Activated CD4-positive, alpha-beta T cell treated with anti-CD3 and anti-CD28 coated beads for 48 hours (primary cell): ENCODE measurements at places on chromosomes 7 and 10.

- DNase-seq, result peak; percentile 0
These were observed 29.7 kb downstream of the RASGEF1A start for GRCh38 chr10:43237128-43237527.

DNA sequence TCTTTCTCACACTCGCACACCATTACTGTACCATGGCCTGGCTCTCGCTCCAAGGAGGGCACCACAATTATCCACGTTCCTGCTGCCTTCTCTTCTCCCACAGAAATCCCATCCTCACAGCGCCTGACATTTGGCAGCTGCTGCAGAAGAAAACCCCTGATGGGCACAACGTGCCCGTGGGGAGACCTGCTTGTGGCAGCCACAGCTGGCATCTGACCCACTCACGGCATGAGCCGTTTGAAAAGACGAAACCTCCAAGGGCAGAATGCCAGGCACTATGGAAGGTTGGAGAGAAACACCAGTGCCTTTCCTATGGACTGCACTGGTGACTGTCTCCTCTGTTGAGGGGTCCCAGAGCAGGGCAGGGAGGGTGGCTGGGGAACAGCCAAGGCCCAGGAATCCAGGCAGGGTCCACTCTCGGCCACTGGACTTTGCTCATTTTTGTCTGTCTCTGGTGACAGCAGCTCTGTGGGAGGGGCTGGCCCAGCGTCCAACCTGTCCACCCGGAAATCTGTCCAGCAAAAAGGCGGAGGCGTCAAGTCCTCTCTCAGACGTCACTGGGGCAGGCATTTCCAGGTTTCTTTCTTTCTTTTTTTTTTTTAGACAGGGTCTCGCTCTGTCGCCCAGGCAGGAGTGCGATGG is 61.0 kb upstream of the MKRN1 start:
- DNase-seq, result no peak

GRCh38 chr10:111148025-111148424 is 71.2 kb downstream of the ADRA2A start:
- no peak for DNase-seq

DNA sequence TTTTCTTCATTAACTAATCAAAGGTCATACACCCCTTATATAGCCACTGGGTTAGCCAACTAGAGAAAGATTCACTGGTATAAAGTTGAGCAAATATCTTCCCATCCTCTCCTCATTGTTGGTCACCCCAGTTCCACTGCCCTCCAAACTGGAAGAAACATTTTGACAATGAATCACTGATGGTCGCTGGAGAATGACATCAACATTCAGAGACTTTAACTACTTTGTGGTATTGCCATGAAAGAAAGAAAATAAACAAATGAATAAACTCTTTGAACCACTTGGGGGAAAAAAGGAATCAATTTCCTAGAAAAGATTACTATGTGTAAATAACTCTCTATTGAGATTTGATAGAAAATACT is 23.4 kb downstream of the HYCC1 start:
- no peak for DNase-seq

DNA sequence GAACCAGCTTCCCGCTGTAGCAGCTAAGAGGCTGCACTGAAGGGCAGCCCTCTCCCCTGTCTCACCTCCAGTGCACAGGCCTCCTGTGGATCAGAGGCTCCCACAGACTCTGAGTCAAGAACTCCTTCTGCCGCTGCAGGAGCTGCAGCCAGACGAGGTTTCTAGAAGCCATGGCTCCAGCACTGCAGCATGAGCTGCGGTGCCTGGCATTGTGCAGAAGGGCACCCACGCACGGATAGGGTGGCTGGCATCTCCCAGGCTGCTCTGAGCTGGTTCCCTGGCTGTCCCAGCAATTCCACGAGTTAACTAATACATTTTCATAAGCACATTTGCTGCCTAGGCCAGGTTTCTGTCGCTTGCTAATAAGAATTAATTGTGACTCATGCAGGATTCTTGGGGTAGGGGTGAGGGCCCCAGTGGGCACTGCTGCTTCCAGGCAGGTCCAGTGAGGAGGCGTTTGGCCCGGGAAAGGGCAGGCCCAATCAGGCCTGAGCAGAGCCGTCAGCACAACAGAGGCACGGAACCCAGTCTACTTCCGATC is 594.2 kb downstream of the DNAJB6 start:
- DNase-seq, result no peak

GRCh38 chr10:103859161-103860086 is 4.0 kb upstream of the SH3PXD2A start:
- DNase-seq, result peak; percentile 71

DNA sequence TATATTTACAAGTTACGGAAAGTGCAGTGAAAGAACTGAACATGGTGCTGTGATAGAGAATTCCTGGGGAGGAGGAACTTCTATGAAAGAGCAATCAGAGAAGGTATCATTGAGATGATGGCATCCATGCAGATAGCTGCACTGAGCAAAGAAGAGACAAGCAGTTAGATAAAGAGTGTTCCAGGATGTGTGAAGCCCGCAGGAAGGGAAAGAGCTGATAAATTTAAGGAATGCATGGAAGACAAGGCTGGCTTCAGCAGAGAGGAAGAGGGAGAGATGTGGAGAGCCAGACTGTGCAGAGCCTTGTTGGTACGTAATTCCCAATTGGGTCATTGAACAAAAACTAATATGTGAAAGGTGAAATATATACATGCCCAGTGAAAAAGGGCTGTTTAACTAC is 538.9 kb downstream of the INHBA start:
- no peak for DNase-seq

- DNase-seq, result no peak
These were observed 92.6 kb downstream of the MLLT10 start for GRCh38 chr10:21626457-21627161.

DNA sequence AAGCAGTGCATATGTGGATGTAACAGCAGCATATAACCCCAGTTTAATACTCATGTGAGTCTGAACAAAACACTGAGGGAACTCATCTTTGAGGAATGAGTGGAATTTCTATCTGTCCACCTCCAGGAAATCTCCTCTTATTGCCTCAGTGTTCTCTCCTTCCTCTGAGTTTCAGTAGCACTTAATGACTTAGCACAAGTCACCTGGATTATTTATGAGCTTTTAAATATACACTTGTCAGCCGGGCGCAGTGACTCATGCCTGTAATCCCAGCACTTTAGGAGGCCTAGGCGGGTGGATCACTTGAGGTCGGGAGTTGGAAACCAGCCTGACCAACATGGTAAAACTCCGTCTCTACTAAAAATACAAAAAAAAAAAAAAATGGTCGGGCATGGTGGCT is 4.3 kb downstream of the LRRC20 start:
- no peak for DNase-seq

GRCh38 chr7:88759230-88760135 is at the start of gene ZNF804B:
Gene ZNF804B, plus strand, starts transcription at chr7:88759700. Its CDS starts 277 bp downstream, at chr7:88759977.
- DNase-seq, result peak; percentile 11

DNA sequence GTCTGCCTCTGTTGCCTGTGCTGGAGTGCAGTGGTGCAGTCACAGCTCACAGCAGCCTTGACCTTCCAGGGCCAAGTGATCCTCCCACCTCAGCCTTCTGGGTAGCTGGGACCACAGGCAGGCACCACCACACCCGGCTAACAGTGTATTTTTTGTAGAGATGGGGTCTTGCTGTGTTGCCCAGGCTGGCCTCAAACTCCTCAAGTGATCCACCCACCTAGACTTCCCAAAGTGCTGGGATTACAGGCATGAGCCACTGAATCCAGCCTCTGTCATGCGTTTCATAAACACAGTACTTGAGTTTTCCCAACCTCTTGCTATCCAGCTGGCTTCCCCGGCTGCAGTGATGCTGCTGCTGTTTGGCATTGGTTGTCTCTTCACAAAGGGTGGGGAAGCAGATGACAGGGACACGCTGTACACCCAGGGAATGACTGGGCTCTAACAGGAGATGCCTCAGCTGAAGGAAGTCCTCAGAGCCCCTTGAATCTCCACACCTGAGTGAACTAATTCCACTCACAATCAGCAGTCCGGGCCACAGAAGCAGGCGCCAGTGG is 191.5 kb downstream of the DIP2C start:
- no peak for DNase-seq

DNA sequence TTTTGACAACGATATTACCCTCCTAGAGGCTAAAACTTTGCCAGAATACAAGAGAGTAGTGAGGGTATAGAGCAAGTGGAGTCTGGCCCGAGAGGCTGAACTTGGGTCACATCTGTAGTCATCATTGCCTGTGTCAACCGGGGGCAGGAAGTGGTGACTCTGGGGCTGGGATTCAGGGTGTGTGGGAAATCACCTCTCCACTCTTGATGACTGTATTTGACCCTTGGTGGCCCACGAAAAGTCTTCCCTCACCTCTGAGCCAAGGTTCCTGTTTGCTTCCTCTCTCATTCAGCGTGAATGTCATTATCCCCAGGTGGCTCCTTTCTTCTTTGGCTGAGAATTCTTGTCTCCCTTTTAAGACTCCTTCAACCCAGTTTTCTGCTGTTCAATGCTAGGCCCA is 240.4 kb downstream of the ABCA13 start:
- no peak for DNase-seq

- DNase-seq, result no peak
These were observed 26.5 kb downstream of the NUP42 start for GRCh38 chr7:23208316-23208715.

DNA sequence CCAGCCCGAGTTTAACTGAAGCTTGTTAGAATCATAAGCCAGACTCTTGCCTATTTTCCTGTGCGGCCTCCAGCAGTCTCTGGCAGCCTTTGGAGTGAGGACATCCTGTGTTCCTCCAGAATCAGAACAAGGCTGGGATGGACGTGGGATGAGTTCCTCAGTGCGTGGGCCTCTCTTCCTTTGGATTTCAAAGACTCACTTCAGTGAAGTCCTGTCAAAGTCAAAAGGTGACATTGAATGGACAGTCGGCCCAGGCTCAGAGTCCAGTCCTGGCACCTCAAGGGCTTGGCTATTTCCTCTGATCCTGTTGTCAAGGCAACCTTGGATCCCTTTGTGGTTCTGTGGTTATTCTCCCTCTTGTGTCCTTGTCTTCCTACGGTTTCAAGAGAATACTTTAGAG is 21.4 kb upstream of the SMC3 start:
- no peak for DNase-seq

DNA sequence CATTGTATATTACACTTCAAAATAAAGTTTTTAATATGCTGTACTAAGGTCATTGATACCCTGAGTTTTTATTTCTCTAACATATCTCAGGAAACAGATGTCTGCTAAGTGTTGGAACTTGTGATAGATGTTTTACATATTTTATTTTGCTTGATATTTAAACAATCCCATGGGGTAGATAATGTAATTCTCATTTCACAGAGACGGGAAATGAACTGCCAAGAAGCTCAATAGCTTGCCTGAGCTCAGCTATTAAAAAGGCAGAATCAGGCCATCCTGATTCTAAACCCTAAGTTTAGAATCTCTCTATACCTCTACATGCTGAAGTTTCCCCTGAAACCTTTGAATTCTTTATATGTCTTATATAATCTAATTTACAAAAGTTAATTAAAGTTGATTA is 126.3 kb downstream of the LRRC18 start:
- no peak for DNase-seq

DNA sequence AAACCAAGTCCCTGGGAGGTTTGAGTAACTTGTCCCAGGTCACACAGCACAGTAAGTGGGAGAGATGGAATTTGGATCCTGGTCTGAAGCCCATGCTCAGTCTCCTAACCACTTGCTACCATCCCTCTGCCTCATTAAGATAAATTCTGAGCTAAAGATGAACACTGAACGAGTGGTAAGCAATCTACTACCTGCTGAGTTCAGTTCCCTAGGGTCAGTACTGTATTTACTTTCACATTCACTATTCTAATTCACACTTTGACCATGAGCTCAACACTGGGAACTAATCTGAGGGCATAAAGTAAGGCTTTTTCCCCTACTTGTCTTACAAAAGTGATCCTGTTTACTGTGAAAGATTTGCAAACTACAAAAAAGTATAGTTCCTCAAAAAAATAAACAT is 2.4 kb downstream of the UROS start:
- no peak for DNase-seq
